ENCODE measurements at places on chromosomes 13 and 19. TPM values are rescaled to one million over a fixed set of nuclear protein-coding genes. Genes with fewer than 3 reads are reported as not detected.

DNA sequence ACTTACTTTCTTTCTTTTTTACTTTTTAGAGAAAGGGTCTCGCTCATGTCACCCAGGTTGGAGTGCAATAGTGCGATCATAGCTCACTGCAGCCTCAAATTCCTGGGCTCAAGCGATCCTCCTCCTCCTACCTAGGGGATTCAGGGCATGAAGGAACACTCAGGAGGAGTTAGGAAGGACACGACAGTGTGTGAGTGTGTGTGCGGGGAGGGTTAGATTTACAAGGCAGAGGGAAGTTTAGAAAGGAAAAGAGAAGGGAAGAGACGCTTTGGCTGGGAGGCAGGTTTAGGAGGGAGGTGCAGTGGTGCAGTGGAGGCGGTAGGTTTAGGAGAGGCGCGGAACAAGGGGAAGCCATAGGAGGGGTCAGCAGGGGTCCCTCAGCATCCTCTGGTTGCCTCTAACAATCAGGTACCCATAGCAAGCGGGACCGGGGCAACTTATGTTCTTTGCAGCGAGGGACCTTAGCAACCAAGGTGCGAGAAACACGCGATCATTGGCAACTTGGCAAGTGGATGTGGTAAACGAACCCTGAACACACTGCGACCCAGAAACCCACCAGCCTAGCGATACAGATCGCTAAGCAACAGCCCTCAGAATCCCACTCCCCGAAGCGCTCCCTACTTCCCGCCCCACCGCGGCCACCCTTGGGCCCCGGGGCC, 501 bp downstream of the SIRT2 start:
- no peak for DNase-seq

- no peak for DNase-seq
Measured at GRCh38 chr19:10812196-10812595, 23.8 kb downstream of the TMED1 start.

- DNase-seq: peak; percentile 68
Measured at GRCh38 chr19:49064768-49065611, at the start of gene NTF4. Gene NTF4 (minus strand): TSS chr19:49064818. CDS start chr19:49061997, 2,821 bp downstream.

Gene LRRC25
- polyA plus RNA-seq: 0.52 TPM

DNA sequence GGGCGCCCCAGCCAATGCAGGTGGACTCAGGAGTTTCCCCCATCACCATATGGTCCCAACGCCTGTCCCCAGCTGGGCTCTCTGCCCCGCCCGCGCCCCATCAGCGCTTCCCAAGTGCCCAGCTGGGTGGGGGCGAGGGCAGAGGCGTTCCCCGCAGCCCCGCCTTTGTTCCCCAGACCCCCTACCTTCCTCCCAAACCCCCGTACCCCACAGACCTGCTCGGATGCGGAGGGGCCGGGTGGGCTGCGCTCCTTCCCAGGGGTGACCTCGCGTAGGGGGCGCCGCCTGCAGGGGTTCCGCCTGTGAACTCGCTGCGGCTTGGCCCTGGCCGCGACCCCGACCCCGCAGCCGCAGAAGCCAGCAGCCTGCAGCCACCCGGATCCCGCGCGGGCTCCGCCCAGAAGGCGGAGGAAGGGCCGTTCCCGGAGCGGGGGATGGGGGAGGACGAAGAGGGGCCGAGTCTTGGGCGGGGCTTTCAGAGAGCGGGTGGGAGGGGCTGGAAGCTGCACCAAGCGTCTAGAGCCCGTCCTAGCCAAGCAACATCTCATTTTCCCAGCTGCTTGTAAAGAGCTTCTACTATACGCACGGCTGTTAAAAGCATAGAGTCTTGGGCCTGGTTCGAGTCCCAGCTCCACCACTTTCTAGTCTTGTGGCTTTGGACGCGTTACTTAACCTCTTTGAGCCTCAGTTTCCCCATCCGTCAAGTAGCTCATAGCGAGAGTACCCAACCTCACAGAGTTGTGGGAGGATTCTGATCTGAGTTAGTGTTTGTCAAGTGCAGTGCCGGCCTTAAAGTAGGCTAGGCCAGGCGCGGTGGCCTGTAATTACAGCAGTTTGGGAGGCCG, at the start of gene RAB3D:
TSS of gene RAB3D (minus strand) at position 404 of the 845 bp plus-strand sequence. CDS start 2,258 bp downstream, outside the sequence.
- peak; percentile 90 for DNase-seq

Gene CDC37
- polyA plus RNA-seq: 141 TPM

GRCh38 chr13:40158218-40158617, 502.8 kb downstream of the COG6 start:
- DNase-seq: no peak

GRCh38 chr13:33537026-33537425, 251.5 kb upstream of the STARD13 start:
- DNase-seq: no peak

Gene MYO1F
- 10.8 TPM for polyA plus RNA-seq

- DNase-seq: no peak
Measured at GRCh38 chr13:89393758-89394304, 1722.7 kb downstream of the SLITRK5 start.

- no peak for DNase-seq
Measured at GRCh38 chr19:39253374-39254149, 4.9 kb upstream of the IFNL4 start.

Gene PLIN5
- polyA plus RNA-seq: 5.3 TPM

Data from left kidney (tissue), 8 donors.